ENCODE measurements at places on chromosomes 7 and 10.

DNA sequence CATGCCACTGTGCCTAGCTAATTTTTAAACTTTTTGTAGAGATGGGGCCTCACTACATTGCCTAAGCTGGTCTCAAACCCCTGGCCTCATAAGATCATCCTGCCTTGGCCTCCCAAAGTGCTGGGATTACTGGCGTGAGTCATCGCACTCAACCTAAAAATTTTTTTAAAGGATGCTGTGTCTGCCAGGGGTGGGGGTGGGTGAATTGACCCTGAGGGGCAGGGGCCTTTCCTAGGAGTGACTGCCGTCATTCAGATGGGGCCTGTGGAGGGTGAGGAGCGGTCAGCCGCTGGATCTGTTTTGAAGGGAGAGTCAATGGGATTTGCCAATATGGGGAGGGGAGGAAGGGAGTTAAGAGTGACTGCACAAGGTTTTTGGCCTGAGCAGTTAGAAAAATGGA lies 89.4 kb downstream of the C10orf105 start:
- DNase-seq: no peak

GRCh38 chr7:149872419-149873073 lies 1.2 kb upstream of the ATP6V0E2 start:
- no peak for DNase-seq

GRCh38 chr7:7138897-7139296 lies 43.4 kb upstream of the C1GALT1 start:
- DNase-seq: no peak

- no peak for DNase-seq
Observed at GRCh38 chr7:130037703-130038102, 13.5 kb downstream of the ZC3HC1 start.

DNA sequence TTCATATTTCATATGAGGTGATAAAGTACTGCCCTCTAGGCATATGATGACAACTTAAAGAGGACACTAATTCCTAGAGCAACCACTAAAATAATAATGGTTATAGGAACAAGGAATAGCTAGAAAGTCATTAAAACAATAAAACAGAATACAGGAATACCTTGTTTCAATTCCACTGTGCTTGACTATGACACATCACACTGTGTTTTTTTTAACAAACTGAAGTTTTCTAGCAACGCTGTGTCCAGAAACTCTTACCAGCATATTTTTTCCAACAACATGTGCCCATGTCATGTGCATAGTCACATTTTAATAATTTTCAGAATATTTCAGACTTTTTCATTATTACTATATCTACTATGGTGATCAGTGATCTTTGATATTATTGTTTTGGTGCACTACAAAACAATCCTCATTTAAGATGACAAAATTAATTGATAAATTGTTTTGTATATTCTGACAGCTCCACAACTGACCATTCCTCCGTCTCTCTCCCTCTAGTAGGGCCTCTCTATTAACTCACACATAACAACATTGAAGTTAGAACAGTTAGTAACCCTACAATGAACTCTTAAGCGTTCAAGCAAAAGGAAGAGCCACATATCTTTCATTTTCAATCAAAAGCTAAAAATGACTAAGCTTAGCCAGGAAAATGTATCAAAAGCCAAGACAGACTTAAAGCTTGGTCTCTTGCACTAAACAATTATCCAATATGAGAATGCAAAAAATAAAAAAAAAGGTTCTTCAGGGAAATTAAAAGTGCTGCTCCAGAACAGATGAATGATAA lies 85.8 kb downstream of the SNX13 start:
- DNase-seq: no peak

- DNase-seq: no peak
Observed at GRCh38 chr10:101828766-101829551, 10.7 kb upstream of the OGA start.

DNA sequence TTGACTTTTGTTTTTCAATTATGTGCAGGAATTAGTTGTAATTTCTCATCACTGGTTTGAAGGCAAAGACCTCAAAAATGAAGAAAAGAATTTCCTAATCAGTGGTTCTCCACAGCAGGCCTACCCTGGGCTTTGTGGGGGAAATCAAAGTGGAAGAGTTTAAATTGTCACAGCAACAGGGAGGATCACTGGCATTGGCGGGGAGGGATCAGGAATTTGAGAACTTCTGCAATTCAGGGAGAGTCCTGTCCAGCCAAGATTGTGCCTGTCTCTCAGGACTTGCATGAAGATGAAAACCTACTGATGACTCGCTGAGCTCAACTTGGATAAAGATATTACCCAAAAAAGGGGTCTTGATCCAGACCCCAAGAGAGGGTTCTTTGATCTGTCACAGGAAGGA lies 70.1 kb downstream of the HACD1 start:
- no peak for DNase-seq

DNA sequence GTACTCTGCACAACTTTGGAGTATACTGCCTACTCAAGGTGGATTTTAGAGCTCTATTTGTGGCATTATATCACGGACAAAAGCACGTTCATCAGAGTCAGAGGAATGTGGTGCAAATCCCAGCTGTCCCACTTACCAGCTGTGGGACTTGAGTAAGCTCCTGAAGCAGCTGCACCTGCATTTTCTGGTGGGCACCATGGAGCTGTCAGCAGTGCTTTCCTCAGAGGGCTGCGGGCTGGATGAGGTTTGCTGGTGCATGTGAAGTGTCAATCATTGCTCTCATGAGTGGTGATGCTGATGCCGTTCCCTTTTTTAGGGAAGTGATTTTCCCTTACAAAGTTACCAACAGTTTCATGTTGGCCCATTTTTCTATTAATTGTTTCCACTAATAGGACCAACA lies 53.4 kb downstream of the EGFR start:
- no peak for DNase-seq

DNA sequence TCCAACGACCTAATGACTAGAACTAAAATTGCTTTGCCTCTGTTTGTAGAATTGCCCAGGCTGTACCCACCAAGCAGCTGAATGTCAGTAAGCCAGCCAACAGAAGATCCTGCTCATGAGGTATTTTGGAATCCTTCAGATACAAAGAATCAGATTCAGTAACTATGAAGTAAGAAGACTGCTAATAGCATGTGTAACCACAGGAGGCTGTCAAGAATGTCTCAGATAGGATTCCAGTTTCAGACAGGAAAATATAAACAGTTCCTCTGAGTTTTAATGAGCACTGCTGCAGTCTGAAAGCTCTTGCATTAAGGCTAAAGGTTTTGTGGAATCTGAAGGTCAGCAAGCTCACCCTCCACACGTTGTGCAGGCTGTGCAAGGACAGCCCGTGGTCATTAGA lies 112.6 kb upstream of the ADAM12 start:
- no peak for DNase-seq

DNA sequence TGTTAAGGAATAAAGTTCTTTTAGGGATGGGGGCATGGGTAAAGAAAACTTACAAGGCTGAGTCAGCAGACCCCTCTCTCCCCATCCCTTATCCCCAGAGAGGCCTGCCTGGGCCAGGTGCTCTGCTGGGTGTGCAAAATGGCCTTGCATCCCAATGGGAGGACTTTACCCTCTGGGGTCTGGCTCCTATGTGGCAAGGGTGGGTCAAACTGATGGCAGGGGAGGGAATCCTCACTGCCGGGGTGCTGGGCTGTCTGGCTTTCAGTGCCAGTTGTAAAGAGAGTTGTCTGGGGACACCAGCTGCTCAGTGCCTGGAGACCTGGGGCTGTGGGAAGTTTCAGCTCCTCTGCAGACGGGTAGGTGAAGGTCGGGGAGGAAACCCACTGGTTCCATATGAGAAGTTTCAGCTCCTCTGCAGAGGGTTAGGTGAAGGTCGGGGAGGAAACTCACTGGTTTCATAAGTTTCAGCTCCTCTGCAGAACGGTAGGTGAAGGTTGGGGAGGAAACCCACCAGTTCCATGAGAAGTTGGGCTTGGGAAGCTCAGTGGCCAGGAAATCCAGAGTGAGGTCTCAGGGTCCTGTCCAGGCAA lies 127.2 kb upstream of the PODXL start:
- no peak for DNase-seq

- DNase-seq: no peak
Observed at GRCh38 chr7:142954680-142955268, 7.4 kb downstream of the KEL start.

GRCh38 chr10:31288001-31288400 lies 31.0 kb upstream of the ZEB1 start:
- no peak for DNase-seq

DNA sequence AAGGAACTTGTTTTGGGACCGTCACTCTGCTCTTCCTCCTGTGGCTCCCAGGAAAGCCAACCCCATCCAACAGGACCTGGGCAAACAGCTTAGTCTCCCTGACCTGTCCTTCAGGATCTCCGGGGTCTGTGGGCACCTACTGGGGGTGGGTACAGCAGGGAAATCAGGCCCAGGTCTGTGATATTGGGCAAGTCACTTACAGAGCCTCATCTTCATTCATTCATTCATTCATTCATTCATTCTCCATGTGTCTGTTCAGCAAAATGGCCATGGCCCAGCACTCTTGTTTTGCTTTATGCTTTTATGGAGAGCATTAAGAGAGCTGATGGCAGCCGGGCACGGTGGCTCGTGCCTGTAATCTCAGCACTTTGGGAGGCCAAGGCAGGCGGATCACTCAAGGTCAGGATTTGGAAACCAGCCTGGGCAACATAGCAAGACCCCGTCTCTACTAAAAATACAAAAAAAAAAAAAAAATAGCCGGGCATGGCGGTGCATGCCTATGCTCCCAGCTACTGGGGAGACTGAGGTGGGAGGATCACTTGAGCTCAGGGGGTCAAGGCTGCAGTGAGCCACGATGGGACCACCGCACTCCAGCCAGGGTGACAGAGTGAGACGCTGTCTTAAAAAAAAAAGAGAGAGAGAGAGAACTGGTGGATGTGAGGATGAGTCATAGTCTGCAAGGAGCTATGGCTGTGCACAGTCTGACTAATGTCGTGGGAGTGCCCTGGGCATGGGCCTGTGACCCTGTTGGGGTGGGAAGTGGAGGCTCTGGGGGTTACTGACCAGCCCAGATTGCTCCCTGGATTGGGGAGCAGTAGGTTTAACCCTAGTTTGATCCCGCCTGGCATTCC lies 54.3 kb downstream of the CLIP2 start:
- no peak for DNase-seq

- no peak for DNase-seq
Observed at GRCh38 chr10:17733620-17734019, 18.4 kb upstream of the TMEM236 start.

GRCh38 chr7:128136215-128136597 lies 104.9 kb upstream of the LEP start:
- DNase-seq: no peak

DNA sequence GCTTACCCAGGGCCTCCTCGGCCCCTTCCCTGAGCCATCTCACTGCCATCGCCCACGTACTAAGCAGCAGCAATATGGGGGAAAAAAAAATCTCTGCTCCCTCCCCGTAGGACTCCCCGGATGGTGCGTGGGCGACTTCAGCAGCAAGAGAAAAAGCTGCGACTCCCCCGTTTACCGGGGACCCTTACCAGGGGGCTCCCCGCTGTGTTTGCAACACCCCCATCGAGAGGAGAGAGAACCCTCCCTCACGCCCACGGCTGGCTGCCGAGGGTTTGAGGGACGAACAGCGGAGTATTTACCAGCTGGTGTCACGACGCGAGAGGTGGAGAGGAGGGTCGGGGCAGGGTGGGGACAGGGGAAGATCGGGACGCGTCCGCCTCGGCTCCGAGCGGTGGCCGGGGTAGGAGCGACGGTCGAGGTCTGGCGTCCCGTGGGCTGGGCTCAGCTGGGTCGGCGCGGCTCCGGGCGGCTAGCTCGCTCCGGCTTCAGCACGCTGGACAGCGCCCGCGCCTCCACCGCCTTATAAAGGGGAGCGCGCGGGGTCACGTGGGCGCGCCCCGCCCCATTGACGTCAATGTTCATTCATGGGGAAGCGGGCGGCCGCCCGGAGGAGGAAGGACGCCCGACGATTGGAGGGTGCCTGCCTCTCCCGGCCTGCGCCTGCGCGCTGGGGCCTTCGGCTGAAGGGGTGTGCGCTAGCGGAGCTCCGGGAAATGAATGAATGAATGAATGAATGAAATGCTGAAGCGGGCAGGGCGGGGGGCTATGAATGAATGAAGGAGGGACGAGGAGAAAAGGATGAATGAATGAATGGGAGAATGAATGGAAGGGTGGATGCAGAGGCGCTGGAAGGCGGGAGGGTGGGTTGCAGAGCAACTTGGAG lies at the start of gene VGF:
Gene VGF, minus strand, starts transcription at position 495 of the 883 bp plus-strand sequence. CDS start 726 bp downstream, outside the sequence.
- DNase-seq: peak; percentile 82

GRCh38 chr10:97633921-97634320 lies 621 bp upstream of the MORN4 start:
- DNase-seq: no peak

GRCh38 chr7:2084781-2085505 lies 147.8 kb downstream of the MAD1L1 start:
- no peak for DNase-seq

GRCh38 chr7:129373651-129374428 lies 60.4 kb upstream of the STRIP2 start:
- DNase-seq: no peak

DNA sequence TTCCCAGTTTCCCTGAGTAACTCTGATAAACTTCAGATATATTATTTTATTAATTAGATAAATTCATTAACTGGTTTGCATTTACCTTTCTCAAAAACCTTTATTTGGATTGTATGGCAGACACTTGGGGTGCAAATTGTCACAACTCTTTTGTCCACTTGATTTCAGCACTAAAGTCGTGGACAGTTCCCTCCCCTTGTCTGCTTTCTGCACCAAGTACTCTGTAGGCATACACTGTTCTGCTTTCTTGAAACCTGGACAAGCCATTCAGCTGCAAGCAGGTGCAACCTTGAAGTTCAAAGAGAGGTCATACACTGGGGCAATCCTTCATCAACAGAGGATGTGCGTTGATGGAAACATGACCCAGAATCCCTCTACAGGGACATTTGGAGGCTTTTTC lies 162.9 kb downstream of the ARL5B start:
- no peak for DNase-seq

- no peak for DNase-seq
Observed at GRCh38 chr10:102384053-102384452, 11.5 kb upstream of the NFKB2 start.

GRCh38 chr10:79930751-79931150 lies 18.2 kb downstream of the SFTPD start:
- no peak for DNase-seq

DNA sequence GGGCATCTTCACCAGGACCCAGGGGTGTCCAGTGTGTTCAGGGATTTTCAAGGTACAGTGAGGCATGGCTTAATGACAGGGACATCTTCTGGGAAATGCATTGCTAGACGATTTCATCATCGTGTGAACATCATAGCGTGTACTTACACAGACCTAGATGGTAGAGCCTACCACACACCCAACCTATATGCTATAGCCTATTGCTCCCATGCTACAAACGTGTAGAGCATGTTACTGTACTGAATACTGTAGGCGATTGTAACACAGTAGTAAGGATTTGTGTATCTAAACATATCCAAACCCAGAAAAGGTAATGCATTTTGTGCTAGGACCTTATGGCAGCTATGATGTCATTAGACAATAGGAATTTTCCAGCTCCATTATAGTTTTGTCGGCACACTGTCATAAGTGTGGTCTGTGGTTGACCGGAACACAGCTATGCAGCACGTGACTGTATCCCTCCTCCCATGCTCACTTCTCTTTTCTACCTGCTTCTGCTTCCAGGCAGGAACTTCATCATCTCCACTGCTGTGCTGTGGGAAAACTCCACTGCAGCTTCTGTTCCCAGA lies 416.2 kb upstream of the NFE2L3 start:
- DNase-seq: no peak

GRCh38 chr10:119496273-119496672 lies 46.2 kb downstream of the RGS10 start:
- DNase-seq: peak; percentile 73

GRCh38 chr10:45152726-45153125 lies 152.0 kb downstream of the ZNF22 start:
- DNase-seq: no peak

Measured in stimulated activated CD4-positive, alpha-beta T cell treated with anti-CD3 and anti-CD28 coated beads, TNF-alpha, amount 100 ng/mL, for 24 hours (primary cell).